ENCODE measurements at places on chromosomes 5 and 9. TPM values are rescaled to one million over a fixed set of nuclear protein-coding genes. Genes with fewer than 3 reads are reported as not detected.

Gene SLCO6A1
- total RNA-seq, result not detected

Gene DCTN3
- 76.4 TPM for total RNA-seq

Gene ADCY2
- total RNA-seq, result not detected

Gene F2RL1
- 1.1 TPM for total RNA-seq

Gene PCDHGB5
- 0.35 TPM for total RNA-seq

Gene HAPLN1
- not detected for total RNA-seq

Gene NAIP
- 21.0 TPM for total RNA-seq

Gene TPM2
- total RNA-seq, result 29.2 TPM

Gene HRH2
- 2.8 TPM for total RNA-seq

Gene IL9
- not detected for total RNA-seq

Gene CCNI2
- 13.7 TPM for total RNA-seq

- H3K27ac ChIP-seq, result no peak overlapping the region
- no peak for DNase-seq
- H3K4me3 ChIP-seq, result no peak overlapping the region
- peaks cover 2% of the 10 kb centered on the region for H3K36me3 ChIP-seq
- H3K4me1 ChIP-seq, result peaks cover 5% of the 10 kb centered on the region
Observed at GRCh38 chr9:7229571-7229970, 471.8 kb downstream of the KDM4C start.

GRCh38 chr9:130173666-130173983 is 1.4 kb downstream of the NCS1 start:
- no peaks in the 10 kb centered on the region for H3K36me3 ChIP-seq
- peak overlapping the region; percentile 84 for H3K4me3 ChIP-seq
- no peak overlapping the region for H3K27ac ChIP-seq
- peaks cover 13% of the 10 kb centered on the region for H3K27me3 ChIP-seq

GRCh38 chr9:125529589-125530515 is 177.2 kb downstream of the MAPKAP1 start:
- no peaks in the 10 kb centered on the region for H3K27me3 ChIP-seq
- H3K27ac ChIP-seq, result peak overlapping the region; percentile 66
- peaks cover 17% of the 10 kb centered on the region for H3K4me1 ChIP-seq
- peaks cover 2% of the 10 kb centered on the region for H3K36me3 ChIP-seq
- H3K4me3 ChIP-seq, result no peak overlapping the region

DNA sequence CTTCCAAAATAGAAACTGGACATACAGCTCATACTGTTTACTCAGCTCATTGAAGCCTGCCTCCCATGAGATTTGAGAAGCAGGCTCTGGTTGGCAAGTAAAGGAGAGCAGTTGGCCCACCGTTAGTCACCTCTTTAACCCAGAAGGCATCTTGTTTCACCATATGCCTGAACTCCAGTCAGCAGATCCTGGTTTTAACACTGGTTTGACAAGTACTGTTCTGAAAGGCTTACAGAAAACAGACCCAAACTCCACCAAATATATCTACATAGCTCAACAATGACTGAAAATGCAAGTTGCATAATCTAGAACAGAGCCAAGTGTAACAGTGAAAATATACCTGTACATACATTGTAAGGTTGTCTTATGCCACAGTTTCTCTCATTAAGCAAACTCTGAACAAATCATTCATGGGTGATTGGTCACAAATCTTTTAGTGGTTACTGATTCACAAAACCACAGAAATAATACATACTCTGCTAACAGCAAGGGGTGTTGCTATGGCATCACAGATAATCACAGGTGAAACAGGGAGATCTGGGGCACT is 198.8 kb downstream of the BNC2 start:
- no peak overlapping the region for H3K27ac ChIP-seq
- DNase-seq, result no peak
- no peaks in the 10 kb centered on the region for H3K36me3 ChIP-seq

DNA sequence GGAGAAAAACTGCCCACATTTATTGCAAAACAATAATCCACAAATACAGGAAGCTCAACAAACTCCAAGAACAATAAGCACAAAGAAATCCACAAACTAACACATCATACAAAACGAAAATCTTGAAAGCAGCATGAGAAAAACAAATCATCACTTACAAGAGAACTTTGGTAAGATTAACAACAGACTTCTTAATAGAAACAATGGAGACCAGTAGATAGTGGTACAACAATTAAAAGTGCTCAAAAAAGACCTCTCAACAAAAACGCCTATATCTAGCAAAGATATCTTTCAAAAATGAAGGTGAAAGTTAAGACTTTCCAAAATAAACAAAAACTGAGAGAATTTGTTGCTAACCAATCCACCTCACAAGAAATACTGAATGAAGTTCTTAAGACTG is 38.4 kb downstream of the CDKL3 start:
- no peaks in the 10 kb centered on the region for H3K27me3 ChIP-seq
- no peak overlapping the region for H3K4me3 ChIP-seq
- H3K27ac ChIP-seq, result no peak overlapping the region
- no peaks in the 10 kb centered on the region for H3K36me3 ChIP-seq

- peaks cover 41% of the 10 kb centered on the region for H3K4me1 ChIP-seq
- H3K27me3 ChIP-seq, result no peaks in the 10 kb centered on the region
- H3K4me3 ChIP-seq, result peak overlapping the region; percentile 94
- H3K27ac ChIP-seq, result peak overlapping the region; percentile 96
- peak; percentile 76 for DNase-seq
Observed at GRCh38 chr9:95494416-95495371, 22.1 kb downstream of the PTCH1 start.

GRCh38 chr9:2227144-2227867 is 212.2 kb downstream of the SMARCA2 start:
- no peak for DNase-seq
- H3K4me3 ChIP-seq, result no peak overlapping the region
- no peaks in the 10 kb centered on the region for H3K27me3 ChIP-seq
- no peak overlapping the region for H3K27ac ChIP-seq

- H3K27ac ChIP-seq, result peak overlapping the region; percentile 94
- H3K4me3 ChIP-seq, result peak overlapping the region; percentile 2
- DNase-seq, result no peak
- peaks cover 3% of the 10 kb centered on the region for H3K36me3 ChIP-seq
- peaks cover 54% of the 10 kb centered on the region for H3K4me1 ChIP-seq
Observed at GRCh38 chr5:135376961-135377624, 21.9 kb downstream of the MACROH2A1 start.

- peak overlapping the region; percentile 39 for H3K4me3 ChIP-seq
- H3K27ac ChIP-seq, result peak overlapping the region; percentile 98
- DNase-seq, result no peak
Observed at GRCh38 chr9:93129691-93130500, 4.2 kb downstream of the NINJ1 start.

DNA sequence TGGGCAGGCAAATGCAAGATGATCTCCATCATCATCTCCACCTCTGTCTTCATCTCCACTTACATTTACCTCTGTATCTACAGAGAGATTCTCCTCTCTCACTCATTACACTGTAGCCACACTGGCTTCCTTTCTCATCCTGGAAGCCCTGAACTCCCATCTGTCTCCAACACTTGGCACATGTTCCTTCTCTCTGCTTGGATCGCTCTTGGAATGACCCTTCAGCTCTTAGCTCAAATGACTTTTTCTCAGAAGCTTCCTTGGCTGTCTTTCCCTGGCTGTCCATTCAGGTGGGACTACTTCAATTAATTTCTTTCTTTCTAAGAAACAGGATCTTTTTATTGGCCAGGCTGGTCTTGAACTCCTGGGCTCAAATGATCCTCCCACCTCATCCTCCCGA is 120.0 kb upstream of the KLF4 start:
- DNase-seq, result no peak
- H3K4me1 ChIP-seq, result no peaks in the 10 kb centered on the region
- peaks cover 2% of the 10 kb centered on the region for H3K36me3 ChIP-seq

DNA sequence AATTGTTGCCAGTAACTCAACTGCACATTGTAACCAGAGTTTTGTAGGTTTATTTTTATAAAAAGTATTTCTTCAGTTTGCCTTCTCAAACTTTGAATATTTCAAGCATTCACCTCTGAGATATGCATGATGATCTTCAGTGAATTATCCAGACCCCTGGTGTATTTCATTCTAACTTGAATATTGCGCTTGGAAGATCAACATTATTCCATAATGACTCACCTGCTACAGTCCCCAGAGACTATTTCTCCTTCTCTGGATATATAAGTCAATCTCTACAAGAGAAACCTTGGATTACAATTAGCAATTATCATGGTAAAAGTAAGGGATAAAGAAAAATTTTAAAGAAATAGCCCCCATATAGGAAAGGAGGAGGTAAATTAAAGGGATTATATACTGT is 1041.0 kb downstream of the TLE1 start:
- DNase-seq, result no peak
- no peak overlapping the region for H3K4me3 ChIP-seq
- H3K4me1 ChIP-seq, result no peaks in the 10 kb centered on the region
- H3K27me3 ChIP-seq, result no peaks in the 10 kb centered on the region
- H3K36me3 ChIP-seq, result no peaks in the 10 kb centered on the region

DNA sequence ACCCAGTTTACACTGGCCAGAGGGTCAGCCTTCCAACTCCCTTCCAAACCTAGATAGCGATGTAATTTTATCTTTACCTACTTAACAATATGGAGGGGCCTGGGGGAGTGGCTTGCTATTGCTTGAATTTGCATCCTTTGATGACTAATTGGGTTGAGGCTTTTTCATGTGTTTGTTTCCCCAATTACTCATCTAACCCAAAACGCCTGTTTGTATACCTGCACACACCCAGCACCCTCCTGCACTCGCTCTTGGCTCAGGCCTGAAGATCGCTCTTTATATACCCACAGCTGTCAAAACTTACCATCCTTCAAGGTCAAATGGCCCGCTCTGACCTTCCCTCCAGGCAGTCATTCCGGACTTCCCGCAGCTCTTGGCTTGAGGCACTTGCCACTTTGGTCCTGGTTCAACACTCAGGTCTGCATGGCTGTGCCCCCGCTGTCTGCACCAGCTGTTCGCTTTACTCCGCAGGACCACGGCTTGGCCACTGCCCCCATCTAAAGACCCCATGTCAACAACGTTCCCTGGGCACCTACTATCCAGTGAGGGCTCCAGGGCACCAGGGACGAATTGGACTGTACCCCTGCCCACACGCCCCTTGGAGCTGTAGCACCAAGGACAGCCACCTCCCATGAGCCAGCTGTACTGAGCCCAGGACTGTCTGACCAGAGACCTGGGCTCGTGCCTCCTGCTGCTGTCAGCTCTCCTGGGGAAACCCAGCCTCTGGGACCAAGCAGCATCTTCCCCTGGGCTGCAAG is 76.1 kb upstream of the ADAMTS2 start:
- DNase-seq, result no peak
- H3K4me3 ChIP-seq, result no peak overlapping the region
- H3K4me1 ChIP-seq, result peaks cover 5% of the 10 kb centered on the region
- H3K27ac ChIP-seq, result no peak overlapping the region
- H3K36me3 ChIP-seq, result no peaks in the 10 kb centered on the region

- DNase-seq, result no peak
- H3K4me1 ChIP-seq, result no peaks in the 10 kb centered on the region
- H3K27ac ChIP-seq, result no peak overlapping the region
Observed at GRCh38 chr5:61933787-61934626, 372.0 kb upstream of the KIF2A start.

DNA sequence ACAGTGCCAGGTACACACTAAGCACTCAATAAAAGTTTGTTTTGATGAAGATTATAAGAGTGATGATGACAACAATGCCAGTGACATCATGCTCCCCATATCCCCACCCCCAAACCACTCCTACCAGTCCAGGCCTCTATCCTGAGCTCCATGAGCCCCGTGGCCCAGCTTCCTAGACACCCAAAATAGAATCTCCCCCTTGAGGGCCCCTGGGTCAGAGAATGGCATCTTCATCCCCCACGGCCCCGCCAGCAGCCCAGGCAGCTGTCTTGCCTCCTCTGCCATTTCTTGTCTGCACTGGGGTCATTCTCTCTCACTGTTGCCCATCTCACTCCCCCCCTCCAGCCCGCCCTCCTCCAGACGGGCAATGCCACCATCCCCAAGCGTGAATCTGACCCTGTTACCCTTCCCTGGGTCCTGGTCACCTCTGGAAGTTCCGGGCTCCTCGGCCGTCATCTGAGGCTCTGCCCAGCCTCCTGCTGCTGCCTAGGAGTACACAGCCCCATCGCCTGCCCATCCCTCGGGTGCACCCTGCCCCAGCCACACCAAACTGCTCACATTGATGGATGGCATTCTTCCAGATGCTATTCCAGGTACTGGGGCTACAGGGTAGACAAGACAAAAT is 76.8 kb upstream of the LMX1B start:
- no peak overlapping the region for H3K4me3 ChIP-seq
- no peak overlapping the region for H3K27ac ChIP-seq
- no peak for DNase-seq
- H3K36me3 ChIP-seq, result peaks cover 3% of the 10 kb centered on the region

DNA sequence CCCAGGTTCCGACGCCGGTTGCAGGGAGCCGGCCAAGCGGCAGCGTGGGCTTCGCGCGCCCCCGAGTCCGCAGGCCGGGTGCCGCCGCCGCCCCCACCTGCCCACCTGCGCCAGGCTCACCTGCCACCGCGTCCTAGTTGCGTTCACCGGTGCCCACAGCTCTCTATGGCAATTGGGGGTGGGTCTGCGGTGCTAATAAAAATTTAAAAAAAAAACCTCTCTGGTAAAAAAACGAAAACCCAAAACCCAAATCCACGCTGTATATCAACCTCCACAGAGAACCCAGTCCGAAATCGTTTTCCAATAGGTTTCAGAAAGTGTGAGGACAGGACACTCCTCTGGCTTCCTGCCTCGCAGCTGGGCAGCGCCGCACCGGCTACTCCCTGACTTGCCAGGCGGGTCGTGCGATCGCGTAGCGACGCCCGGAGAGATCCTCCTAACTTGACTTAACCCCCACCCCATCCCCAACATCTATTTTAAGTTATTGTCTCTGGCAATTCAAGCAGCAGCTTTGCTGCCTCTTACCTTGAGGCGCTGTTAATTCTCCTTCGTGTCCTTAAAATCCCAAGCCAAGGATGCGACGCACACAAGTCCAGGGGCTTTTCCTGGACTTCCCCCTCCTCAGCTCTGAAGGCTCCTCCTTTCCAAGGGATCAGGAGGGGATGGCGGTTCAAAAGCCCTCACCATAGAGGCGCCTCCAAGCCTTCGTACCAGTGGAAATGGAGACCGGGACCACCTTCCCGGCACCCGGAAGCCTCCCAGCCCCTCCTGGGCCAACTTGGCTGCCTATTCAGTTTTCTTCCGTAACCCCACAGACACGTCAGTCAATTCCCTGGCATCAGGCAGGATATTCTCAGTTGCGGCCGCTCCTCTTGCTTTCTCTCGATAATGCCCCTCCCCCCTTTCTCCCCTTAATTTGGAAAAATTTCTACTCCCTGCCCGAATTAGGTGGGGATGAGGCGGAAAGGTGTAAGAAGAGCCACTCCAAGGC is 1639.4 kb upstream of the C9orf72 start:
- H3K27me3 ChIP-seq, result peaks cover 59% of the 10 kb centered on the region
- H3K27ac ChIP-seq, result no peak overlapping the region
- peak overlapping the region; percentile 79 for H3K4me3 ChIP-seq

GRCh38 chr9:98367371-98367900 is 112.0 kb upstream of the TBC1D2 start:
- no peaks in the 10 kb centered on the region for H3K4me1 ChIP-seq
- DNase-seq, result no peak
- H3K4me3 ChIP-seq, result no peak overlapping the region
- peaks cover 19% of the 10 kb centered on the region for H3K27me3 ChIP-seq

DNA sequence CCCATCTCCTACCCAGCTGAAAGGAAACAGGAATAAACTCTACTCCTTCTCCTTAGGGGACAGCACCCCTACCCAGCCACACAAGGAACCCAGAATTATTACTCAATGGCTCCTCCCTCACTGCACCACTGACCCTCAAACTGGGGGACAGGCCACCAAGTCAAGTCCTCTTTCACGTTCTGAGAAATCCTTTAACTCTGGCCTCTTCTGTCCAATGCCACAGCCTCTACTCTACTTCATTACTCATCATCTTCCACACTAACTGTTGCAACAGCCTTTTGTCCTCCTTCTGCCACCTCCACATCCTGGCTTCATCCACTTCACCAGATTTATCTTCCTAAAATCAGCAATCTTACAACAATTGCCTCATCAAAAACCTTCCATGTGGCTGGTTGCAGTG is 6.8 kb downstream of the TTC39B start:
- peaks cover 55% of the 10 kb centered on the region for H3K4me1 ChIP-seq
- no peaks in the 10 kb centered on the region for H3K27me3 ChIP-seq
- DNase-seq, result no peak
- H3K27ac ChIP-seq, result peak overlapping the region; percentile 96
- peaks cover 2% of the 10 kb centered on the region for H3K36me3 ChIP-seq

Measured in T-helper 17 cell (primary cell).